HEK293T (cell line): ENCODE measurements at places on chromosomes 2 and 18.

GRCh38 chr2:54665436-54665856, 58.0 kb upstream of the EML6 start:
- peak; percentile 51 for DNase-seq

- no peak for DNase-seq
Observed at GRCh38 chr2:27833931-27834330, 56.3 kb downstream of the RBKS start.

- DNase-seq, result no peak
Observed at GRCh38 chr2:14433946-14434495, 198.5 kb upstream of the LRATD1 start.

GRCh38 chr2:234377761-234378391, 119.0 kb downstream of the ARL4C start:
- DNase-seq, result no peak

DNA sequence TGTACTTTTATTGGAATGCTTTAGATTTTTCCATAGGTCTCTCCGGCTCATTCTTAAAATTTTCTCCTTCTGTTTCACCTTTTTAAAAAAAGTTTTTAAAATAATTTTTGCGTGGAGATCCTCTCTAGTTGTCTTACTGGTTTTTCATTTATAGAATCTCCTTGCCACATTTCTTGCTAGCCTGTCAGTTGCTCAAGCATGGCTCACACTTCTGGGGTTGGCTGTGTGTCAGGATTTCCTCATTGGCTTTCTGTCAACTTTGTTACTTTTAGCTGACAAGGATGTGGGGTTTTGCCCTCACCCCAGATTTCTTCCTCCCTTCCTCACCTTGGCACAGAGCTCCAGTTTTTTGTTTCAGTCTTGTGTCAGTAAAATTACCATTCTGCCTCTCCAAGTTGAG, 124.6 kb downstream of the ZNF407 start:
- DNase-seq, result no peak

GRCh38 chr18:9925369-9925768, 11.6 kb downstream of the VAPA start:
- no peak for DNase-seq

DNA sequence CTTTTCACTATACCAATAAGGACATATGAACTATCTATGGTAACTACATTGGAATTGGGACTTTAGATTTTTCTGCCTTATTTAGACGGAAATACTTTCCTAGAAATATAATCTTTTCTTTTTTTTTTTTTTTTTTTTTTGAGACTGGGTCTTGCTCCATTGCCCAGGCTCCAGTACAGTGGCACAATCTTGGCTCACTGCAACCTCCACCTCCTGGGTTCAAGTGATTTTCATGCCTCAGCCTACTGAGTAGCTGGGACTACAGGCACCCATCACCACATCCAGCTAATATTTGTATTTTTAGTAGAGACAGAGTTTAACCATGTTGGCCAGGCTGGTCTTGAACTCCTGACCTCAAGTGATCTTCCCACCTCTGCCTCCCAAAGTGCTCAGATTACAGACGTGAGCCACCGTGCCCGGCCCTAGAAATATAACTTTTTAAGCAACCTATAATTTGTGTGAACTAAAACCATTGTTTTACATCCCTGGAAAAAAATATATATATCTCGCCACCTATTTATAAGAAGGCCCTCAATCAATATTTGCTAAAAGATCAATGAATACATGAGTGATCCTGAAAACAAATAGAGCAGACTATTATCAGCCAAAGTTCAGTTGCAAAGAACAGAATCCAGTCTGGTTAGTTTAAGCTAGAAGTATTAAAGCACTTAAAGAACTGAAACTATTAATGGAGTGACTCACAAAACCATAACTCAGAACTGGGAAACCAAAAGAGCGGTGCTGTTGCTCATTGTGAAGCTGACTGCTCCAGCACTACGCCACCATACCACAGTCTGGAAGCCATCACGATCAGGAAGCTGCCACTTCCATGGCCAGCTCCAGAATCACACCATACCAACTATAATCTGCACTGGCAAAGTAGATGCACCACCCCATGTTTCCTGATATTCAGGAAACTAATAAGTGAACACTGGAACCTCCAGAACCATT, 8.4 kb upstream of the HNRNPLL start:
- DNase-seq, result no peak

- no peak for DNase-seq
Observed at GRCh38 chr2:109065391-109065734, 63.6 kb upstream of the SH3RF3 start.

DNA sequence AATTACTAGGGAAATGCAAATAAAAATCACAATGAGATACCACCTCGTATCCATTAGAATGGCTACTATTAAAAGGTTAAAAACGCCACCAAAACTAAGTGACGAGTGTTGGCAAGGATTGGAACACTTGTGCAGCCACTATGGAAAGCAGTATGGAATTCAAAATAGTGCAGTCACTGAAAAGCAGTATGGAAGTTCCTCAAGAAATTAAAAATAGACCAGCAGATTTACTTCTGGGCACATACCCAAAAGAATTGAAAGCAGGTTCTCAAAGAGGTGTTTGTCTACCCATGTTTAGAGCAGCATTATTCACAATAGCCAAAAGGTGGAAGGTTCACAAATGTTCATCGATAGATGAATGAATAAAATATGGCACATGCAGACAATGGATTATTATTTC, 149.7 kb upstream of the STON1 start:
- no peak for DNase-seq

- no peak for DNase-seq
Observed at GRCh38 chr2:233728723-233729301, at the start of gene UGT1A3. UGT1A3 (plus strand) TSS chr2:233729042; CDS start chr2:233729127, 85 bp downstream.

GRCh38 chr2:179711375-179711774, 150.0 kb downstream of the ZNF385B start:
- DNase-seq, result no peak

GRCh38 chr18:56992777-56993176, 154.1 kb upstream of the BOD1L2 start:
- DNase-seq, result no peak

GRCh38 chr18:23307567-23308295, 145.4 kb upstream of the RIOK3 start:
- DNase-seq, result no peak

GRCh38 chr2:9473308-9473984, 905 bp upstream of the IAH1 start:
- no peak for DNase-seq

DNA sequence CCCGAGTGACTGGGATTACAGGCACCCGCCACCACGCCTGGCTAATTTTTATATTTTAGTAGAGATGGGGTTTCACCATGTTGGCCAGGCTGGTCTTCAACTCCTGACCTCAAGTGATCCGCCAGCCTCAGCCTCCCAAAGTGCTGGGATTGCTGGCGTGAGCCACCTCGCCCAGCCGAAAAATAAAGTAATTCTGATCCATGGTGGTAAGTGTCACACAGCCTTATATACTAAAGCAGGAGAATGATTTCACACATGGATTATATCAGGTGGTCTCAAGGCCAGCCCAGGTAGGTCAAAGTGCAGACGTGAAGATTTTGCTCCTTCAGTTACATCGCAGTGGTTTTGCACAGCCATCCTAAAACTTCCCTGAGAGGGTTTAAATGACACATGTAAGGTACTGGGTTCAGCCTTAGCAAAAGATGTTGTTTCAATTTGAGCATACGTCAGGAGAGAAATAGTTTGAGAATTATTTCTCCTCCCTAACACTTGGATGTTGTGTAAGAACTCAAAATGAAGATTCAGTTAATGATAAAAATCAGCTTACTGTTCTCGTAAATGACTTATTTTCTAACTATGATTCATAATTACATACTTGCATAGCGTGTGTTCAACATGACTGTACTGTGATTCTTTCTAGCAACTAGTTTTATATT, 93.0 kb upstream of the SLC39A10 start:
- no peak for DNase-seq

DNA sequence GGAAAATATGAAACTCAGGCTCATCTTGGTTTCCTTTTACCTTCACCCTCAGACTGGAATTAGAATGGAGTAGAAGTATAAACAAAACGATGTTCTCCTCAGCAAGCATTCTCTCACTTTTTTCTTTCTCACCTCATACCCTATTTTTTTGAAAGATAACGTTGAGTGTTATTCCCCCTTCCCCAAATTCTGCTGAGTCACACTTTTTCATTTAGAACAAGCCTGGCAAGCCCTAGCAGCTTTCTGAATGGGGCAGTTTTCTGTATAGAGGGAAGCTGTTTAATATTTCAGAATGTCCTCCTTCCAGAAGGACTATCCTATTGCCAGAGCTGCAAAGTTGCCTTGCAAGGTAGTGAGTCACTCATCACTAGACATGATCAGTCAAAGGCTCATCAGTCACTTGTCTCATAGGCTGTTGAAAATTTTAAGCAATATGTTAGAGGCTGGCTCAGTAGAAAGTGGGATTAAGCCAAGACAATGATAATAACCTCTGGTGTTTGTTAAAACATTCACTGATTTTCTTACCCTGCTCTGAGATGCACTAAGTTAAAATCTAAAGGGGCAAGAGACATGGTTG, 416.1 kb downstream of the RNF144A start:
- no peak for DNase-seq

DNA sequence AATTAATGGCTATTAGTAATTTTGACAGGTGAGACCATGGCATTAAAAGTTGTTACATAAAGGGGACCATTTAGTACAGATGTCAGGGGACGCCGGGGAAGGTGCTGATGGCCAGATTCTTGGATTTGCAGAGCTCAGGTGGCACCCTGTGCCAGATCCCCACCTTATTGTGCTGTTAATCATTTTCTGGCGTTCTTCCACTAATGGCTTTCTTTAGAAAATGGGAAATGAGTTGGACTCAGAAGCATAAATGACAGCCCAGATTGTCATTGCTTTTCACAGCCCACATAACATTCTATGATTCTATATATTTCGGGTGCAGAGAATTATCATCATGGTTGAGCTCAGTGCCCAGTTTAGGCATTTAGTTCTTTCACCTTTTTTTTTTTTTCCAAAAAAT, 257.2 kb upstream of the TCF4 start:
- no peak for DNase-seq

- peak; percentile 11 for DNase-seq
Observed at GRCh38 chr2:200471324-200471848, 38.5 kb downstream of the KCTD18 start.

- no peak for DNase-seq
Observed at GRCh38 chr2:86518481-86518880, 44.8 kb downstream of the CHMP3 start.

DNA sequence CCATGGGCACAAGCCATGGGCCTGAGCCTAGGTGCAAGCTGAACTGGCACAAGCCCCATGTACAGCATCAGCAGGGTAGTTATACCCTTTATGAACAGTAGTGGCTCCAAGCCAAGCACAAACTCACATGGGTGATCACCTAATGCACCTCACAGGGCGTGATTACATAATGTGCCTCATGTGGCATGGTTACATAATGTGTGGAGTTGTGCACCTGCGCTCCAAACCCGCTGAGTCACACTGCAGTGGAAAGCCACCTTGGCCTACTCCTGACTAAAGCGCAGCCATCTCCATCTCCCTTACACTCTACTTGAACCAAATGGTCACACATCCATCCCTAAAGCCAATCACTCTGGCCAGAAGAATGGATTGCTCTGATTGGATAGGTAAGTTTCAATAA, 279.7 kb downstream of the MBD2 start:
- DNase-seq, result no peak

GRCh38 chr2:67374949-67375348, 22.2 kb upstream of the ETAA1 start:
- DNase-seq, result no peak

GRCh38 chr2:150075831-150076230, 411.6 kb downstream of the RND3 start:
- no peak for DNase-seq

GRCh38 chr18:79521416-79522205, 125.9 kb downstream of the NFATC1 start:
- DNase-seq, result no peak

DNA sequence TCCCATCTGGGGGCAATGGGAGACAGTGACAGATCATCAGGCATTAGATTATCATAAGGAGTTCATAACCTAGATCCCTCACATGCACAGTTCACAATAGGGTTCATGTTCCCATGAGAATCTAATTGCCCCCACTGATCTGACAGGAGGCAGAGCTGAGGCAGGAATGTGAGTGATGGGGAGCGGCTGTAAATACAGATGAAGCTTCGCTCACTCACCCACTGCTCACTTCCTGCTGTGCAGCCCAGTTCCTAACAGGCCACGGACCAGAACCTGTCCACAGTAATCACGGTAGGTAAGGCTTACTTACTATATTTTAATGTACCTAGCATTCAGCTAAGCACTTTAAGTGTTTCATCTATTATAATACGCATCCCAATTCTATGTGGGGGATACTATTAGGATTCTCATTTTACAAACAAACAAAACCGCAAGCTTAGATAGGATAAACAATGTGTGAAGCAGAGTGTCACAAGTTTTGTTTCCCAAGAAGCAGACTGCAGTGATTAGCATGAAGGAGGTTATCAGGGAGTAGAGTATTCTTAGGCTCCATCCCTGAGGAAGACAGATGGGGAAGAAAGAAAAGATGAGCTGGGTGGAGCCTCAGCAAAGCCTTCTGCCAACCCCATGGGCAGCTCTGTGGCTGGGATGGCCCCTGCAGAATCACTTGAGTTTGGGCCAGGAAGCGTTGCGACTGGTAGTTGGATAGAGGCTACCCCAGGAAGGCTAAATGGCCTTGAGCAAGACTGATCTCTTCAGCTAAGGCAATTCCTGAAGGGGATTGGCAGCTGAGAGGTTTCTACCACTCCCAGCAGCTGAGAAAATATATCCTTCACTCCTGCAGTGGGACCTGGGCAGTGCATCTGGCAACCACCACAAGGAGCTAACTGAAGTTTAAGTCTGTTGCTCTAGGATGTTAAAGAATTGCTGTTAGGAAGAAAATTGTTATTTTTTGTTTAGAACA, 133.1 kb downstream of the MREG start:
- no peak for DNase-seq

DNA sequence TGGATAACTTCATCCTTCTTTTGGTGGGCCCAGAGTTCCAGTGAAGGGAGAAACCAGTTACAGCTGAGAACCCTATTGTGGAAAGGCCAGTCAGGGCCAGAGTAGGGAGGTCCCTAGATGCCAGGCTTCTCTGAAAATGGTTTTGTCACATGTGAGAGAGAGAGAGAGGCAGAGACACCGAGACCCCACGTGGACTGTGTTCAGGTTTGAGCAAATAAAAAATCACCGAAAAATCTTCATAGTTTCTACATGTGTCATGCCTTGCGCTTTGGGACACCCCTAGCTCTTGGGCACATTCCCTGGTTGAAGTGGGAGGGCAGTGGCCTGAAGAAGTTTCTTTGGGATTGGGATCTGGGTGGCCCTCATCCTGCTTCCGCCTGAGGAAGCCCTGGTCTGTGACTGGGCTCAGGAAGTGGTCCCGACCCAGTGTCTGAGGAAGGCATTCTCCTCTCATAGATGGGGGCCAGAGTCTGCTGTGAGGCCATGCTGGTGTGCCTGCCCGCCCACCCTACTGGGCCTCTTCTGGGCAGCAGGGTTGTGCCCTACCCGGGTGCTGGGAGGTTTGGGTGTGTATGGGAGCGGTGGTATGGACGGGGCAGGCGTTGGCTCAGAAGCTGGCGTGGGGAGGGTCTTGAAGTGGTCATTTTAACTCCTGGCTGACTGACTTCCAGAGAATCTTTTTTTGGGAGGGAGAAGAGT, 16.1 kb downstream of the NCK2 start:
- DNase-seq, result no peak

- no peak for DNase-seq
Observed at GRCh38 chr2:227849906-227850305, 21.5 kb upstream of the DAW1 start.

- DNase-seq, result no peak
Observed at GRCh38 chr2:163665051-163665450, 70.8 kb downstream of the FIGN start.
